ENCODE measurements at places on chromosomes 5 and 9.

- DNase-seq, result no peak
Observed at GRCh38 chr5:57032151-57032551, 80.2 kb upstream of the MIER3 start.

GRCh38 chr9:69932901-69933300, 110.7 kb upstream of the MAMDC2 start:
- no peak for DNase-seq

GRCh38 chr5:142783601-142784341, 13.6 kb downstream of the ARHGAP26 start:
- DNase-seq, result no peak

GRCh38 chr5:625516-625915, 13.4 kb downstream of the CEP72 start:
- peak; percentile 67 for DNase-seq

DNA sequence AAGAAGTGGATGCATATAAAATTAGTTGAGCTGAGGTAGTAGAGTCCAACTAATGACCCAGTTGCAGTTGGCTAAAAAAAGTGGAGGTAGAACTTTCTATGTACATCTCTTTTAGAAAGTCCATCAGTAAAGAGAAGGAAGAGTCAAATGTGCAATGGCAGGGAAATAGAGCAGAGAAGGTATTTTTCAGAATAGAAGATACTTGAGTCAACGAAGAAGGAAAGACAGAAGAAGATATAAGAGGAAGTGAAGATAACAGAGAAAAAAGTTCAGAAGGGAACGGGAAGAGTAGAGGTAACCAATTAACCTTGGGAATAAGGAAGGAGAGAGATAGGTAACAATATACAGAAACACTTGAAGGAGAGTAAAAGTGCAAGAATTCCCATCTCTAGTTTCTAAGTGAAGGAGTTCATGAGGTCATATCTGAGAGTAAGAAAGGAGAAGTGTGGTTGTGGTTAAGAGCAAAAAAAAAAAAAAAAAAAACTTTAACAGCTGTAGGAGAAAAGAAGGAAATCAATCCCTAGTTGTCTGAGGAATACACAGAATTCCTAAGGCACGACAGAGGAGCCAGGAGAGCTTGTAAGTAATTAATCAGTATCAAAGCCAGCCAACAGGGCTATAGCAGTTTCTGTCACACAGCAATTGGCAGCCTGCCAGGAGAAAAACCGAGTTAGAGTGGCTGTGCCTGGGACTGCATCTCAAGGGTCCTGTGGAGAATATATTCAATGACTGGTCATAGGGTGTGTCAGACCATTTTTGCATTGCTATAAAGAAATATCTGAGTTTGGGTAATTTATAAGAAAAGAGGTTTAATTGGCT, 61.0 kb downstream of the ARL15 start:
- no peak for DNase-seq

DNA sequence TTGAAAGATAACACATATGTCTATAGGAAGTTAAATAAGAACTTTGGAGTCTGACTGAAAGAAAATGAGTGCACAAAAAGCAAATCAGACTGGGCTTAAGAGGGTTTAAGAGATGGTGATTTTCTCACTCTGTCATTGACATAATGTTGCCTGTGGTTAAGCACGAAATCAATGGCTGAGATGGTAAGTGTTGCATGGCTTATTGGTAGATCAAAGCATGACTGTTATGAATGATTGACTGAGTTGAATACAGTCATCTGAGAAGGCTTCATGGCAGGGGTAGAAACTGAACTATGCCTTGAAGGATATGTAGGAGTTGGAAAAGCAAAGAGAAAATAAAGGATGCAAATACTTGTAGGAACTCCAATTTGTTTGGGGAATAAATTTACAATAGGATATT, 136.6 kb downstream of the PLPPR1 start:
- no peak for DNase-seq

DNA sequence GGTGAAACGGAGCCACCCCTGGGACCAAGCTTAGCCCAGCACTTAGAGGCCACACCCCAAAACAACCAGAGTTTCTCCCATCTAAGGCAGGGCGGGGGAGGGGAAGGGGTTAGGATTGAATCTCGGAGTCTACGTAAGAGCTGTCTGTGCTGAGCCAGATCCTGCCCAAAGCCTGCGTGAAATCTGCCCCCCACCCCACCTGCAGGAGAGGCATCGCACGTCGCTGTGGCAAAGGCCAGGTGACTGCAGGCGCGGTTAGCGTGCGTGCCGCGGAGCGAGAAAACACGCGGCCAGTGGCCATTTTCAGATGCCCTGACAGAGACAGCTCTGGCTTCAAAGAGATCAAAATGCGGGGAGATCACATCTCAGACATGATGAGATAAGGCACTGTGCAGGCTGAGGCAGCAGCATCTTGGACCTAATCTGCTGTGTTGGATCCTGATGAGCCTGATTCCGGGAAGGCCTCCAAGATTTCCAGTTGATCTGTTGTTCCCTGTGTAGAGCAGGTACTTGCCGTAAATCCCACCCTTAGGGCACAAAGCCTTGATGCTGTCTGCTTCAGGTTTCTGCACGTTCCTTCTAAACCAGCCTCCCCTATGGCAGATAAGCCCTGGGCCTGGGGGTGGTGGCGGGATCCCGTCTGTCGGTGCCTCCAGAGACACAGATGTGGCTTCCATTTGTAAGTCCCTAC, 2.5 kb upstream of the QSOX2 start:
- DNase-seq, result no peak

DNA sequence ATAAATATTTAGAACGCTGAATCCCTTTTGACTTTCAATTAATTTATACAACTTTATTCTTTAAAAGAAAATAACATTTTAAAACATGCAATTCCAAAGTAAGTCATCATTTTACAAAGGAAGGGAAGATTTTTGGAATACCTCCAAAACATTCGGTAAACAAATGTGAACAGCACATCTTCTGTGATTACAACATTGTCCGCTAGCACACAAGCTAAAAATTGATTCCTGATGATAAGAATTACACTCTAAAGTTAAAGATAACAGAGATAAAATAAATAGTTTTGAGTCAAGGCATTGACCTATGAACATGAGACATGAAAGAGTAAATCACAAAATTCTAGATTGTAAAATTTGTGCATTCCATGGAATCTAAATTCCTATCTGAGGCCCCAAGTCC, 56.2 kb upstream of the TRAF1 start:
- no peak for DNase-seq

- no peak for DNase-seq
Observed at GRCh38 chr9:137956688-137957385, 79.3 kb downstream of the CACNA1B start.

- DNase-seq, result no peak
Observed at GRCh38 chr5:17396247-17396646, 101.8 kb upstream of the TAF11L2 start.

DNA sequence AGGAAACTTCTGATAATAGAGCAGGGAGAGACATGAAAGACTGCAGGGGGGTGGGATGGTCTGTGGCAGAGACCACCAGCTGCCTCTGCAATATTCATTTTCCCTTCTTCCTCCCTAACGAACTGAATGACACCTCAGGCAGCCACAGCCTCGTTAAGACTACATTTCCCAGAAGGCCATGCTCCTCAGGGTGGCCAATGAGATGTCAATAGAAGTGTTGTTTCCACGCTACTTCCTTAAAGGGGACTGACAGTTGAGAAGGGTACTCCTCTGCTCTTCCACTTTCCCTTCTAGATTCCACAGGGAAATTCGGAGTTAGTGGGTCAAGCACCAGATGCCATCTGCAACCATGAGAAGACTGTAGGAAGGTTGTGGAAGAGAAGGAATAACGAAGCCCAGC, 52.0 kb upstream of the DAPK1 start:
- peak; percentile 88 for DNase-seq

- peak; percentile 9 for DNase-seq
Observed at GRCh38 chr9:133716564-133717112, 21.5 kb downstream of the SARDH start.

- DNase-seq, result no peak
Observed at GRCh38 chr9:34717996-34718614, 8.2 kb upstream of the CCL21 start.

DNA sequence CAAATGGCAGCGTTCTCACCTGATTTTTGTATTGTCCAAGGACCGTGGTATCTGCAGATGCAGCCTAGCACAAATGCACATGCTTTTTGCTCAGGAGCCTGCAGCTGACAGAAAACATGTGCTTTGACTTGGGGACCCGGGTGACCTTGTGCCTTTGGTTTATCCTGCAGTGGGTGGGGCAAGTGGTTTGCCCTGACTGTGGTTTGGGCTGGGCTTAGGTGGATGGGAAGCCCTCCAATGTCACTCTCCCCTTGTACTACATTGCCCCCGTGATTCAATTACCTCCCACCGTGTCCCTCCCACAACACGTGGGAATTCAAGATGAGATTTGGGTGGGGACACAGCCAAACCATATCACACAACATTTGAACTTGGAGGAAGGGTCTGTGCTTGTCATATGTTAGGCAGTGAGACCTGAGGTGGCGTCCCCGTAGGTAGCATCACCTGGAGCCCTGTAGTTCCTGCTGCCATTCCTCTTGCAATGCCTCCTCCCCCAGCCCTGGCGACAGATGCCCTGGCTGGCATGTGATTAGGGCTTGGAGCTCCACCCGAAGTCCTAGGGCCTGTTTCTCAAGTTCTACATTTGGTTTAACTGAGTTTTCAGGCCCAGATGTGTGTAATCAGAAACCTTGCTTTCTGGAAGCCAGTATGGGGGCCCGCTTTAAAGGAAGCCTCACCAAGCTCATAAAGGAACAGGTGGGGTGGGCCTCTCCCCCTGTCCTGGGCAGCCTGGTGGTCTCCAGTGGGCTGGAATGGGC, 2.1 kb downstream of the ANKRD33B start:
- peak; percentile 91 for DNase-seq

DNA sequence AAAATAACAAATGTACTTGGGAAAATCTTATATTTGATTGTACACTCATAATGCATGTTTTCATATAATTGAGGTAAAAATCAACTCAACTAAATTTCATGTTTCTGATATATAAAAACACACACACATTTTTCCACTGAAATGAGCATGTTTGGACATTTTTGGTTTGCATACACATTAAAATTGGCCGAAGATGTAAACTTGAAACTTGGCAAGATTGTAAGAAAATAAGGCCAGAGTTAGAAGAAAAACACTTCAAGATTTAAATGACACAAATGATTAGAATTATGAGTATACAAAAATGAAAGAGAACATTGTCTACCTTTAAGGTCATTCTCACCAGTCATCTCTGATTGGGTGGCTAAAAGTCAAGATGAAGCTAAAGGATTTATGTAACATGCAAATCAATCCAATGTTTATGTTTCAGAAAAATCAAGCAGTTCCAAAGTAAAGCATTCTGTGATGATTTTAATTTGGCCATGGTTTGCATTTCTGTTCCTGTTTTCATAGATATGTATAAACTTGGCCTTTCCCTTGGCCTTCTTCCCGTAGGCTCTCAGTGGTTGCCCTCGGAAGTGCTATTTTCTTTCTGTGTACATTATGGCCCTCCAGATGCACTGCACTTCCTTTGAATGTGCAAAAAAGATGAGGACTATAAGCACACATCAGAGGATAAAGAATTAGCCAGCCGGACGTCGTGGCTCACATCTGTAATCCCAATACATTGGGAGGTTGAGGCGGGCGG, 1105.4 kb upstream of the DMAC1 start:
- peak; percentile 47 for DNase-seq

DNA sequence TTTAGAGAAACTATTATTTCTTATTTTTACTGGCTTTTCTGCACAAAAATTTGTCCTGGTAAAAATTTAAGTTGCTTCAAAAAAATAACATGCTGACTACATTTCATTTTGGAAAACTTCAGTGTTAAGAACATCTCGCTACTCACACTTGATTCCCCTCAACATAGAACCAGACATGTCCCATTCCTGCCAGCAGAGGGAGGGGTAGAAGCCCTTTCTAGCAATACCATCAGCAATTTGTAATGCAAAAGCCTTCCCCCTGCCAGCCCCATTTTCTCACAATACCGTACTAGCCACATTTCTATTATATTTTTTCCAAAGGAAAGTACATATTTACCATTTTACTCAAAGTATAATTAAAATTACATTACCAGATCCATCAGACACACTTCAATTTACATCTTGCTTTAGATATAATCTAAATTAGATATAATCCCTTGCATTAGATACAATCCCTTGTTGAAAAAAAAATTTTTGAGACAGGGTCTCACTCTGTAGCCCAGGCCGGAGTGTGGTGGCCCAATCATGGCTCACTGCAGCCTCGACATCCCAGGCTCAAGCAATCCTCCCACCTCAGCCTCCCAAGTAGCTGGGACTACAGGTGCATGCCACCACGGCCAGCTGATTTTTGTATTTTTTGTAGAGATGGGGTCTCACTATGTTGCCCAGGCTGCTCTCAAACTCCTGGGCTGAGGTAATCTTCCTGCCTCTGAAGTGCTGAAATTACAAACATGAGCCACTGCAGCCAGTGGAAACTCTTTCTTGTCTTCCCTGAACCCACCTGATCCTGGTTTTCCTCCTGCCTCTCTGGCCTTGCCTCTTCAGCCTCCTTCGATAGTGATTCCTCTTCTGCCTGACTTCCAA, 39.6 kb upstream of the IDNK start:
- DNase-seq, result no peak

DNA sequence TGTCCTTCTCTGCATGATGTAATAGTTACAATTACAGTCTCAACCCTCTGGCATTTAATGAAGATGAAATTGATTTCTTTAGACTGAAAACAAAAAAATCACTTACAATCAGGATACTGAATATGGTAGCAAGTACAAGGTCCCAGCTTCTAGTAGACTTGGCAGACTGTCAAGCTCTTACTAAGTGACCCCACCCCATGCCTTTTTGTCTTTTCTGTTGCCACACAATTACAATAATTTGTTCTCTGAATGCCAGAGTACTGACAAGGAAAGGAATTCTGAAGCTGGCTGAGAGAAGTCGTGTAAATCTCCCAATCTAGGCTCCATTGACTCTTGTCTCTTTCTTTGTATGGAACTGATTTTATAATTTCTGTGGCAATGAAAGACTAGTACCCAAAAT, 154.2 kb downstream of the TMC1 start:
- DNase-seq, result no peak

DNA sequence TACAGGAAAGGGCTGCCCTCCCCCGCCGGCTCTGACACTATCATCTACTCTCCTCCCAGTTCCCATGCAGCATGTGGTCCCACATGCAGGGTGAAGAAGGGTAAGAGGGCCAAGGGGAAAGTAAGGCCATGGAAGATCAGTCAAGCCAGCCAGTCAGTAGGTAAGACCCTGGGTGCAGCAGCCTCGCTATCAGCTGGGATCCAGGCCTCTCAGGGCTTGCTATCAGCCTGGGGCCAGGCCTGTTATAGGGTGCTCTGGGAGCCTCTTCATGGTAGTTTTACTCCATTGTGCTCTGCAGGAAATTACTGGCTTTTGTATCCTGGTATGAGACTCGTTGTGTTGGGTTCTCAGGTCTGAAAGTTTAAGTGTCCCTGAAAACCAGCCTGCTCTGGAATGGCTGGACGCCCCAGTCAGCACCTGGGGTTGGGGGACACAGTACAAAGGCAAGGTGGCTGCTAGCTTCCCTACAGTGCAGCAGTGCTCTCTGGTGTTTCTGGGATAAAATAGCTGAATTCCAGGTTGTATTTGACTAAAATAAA, 21.4 kb downstream of the SLC22A4 start:
- no peak for DNase-seq

GRCh38 chr5:179284751-179285631, 60.3 kb downstream of the ADAMTS2 start:
- no peak for DNase-seq

Measured in posterior cingulate gyrus (tissue), 11 donors.